NCI-H524 (cell line): ENCODE measurements at places on chromosomes 7 and 10.

DNA sequence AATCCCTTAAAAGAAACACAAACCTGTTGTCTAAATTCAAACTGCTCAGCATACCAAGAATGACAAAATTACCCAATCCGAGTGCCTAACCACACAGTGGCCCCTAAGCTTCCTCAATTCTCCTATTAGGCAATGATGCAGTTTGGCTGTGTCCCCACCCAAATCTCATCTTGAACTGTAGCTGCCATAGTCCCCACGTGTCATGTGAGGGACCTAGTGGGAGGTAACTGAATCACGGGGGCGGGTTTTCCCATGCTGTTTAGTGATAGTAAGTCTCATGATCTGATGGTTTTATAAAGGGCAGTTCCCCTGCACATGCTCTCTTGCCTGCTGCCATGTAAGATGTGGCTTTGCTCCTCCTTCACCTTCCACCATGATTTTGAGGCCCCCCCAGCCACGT, 21.9 kb downstream of the PSAP start:
- DNase-seq = no peak

GRCh38 chr7:55521512-55521911, 50.8 kb downstream of the VOPP1 start:
- DNase-seq = no peak

- DNase-seq = no peak
Observed at GRCh38 chr10:132696204-132696603, 89.7 kb downstream of the NKX6-2 start.

DNA sequence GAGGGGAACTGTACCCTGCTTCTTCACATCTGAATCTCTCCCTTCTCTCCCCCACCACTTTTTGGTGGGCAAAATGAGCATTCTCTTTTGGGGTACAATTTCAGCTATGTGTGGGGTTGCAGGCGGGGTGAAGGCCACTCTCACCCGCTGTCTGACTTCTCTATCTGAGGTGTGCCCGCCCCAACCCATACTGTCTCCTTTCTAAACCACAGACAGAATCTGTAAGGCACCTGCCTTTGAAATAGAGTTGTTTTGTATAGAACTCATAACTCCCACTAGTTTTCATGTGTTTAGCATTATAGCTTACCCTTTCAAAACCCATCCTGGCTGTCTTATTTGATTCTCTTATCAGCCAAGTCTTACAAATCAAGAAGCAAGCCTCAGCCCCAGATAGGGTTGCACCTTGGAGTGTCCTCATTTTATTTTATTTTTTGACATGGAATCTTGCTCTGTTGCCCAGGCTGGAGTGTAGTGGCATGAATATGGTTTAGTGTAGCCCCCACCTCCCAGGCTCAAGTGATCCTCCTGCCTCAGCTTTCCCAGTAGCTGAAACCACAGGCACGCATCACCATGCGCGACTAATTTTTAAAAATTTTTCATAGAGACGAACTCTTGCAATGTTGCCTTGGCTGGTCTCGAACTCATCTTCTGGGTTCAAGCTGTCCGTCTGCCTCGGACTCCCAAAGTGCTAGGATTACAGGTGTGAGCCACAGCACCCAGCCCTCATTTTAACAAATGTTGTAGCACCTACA, 11.9 kb downstream of the TSPAN14 start:
- DNase-seq = no peak

DNA sequence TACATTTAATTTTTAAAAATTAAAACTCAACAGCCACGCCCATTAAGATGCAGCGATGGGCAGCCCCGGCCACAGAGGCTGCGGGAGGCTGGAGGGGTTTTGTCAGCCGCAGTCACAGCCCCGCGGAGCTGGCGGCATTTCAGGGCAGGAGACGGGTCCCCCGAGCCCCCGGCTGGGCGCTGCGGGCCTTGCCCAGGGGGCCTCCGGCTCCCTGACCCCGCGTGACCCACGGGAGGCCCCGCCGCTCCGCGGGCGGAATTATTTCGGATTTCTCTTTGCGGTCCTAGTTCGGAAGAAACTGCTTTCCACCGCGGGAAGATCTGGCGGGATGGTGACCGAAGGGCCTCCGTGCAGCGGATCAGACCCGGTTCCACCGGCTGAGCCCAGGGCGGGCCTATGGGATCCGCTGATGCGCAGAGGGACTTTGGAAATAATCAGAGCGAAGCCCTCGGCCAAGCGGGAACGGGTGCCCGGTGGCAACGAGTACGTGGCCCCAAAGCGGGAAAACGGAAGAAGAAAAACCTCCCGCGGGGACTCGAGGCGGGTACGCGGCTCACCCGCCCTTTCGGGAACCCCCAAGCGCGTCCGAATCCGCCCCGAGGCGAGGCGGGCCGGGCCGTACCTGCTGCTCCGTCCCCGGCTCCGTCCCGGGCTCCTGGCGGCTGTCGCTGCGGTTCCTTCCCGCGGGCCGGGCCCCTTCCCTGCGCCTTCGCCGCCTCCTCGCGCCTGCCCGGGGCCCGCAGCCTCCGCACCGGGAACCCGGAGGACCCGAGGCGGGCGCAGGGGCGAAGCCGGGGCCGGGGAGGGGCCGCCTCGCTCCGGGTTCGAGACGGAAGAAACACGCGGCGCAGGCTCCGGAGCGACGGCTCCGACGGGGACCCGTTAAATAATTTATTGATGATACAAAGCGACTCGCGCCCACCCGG, 1.7 kb downstream of the NKX6-2 start:
- DNase-seq = no peak

- DNase-seq = no peak
Observed at GRCh38 chr10:91022924-91023699, 102.2 kb upstream of the ANKRD1 start.

GRCh38 chr10:6201516-6201975, 1.2 kb upstream of the PFKFB3 start:
- DNase-seq = peak; percentile 50

DNA sequence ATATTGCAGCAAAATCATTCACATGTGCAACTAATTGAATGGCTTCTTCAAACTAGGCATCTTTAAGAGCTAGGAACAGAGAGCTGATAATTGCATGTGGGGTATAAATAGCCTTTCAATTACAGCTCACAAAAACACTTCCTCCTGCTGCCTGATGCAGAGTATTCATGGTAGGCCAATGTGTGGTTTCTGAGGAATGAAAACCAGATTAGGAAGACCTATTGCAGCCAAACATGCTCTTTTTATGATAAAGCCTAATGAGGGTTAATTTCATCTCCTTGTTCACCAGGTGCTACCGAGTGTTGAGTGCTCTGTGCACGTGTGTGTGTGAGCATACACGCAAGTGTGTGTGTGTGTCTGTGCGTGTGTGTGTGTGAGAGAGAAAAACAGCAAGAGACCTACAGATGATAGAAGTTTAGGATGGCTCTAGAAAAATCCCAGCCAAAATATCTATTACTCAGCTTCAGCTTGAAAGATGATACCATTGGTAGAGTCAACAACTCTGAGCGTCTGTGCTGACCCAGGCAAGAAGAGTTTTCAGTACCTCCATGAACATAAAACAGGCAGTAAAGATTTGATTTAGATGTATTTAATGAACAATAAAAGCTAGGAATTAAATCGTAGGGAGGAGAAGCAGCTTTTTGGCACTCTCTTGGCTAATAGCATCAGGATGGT, 448.5 kb upstream of the ANKRD30A start:
- DNase-seq = no peak

DNA sequence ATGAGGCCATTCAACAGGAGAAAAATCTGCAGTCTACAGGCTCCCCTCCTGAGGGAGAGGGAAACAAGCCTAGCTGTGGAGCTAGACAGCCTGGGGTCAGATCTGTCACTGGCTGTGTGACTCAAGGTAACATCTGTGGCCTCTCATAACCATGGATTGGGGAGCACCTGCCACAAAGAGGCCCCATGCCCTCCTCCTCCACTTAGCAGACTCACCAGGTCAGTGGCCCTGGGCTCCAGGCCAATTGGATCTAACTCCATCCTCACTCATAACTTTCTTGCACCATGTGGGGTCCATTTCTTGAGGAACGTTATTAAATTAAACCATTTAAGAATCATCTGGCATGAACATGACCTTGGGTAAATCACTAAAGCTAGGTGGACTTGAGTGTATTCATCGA, 1.8 kb downstream of the GDF10 start:
- no peak for DNase-seq

DNA sequence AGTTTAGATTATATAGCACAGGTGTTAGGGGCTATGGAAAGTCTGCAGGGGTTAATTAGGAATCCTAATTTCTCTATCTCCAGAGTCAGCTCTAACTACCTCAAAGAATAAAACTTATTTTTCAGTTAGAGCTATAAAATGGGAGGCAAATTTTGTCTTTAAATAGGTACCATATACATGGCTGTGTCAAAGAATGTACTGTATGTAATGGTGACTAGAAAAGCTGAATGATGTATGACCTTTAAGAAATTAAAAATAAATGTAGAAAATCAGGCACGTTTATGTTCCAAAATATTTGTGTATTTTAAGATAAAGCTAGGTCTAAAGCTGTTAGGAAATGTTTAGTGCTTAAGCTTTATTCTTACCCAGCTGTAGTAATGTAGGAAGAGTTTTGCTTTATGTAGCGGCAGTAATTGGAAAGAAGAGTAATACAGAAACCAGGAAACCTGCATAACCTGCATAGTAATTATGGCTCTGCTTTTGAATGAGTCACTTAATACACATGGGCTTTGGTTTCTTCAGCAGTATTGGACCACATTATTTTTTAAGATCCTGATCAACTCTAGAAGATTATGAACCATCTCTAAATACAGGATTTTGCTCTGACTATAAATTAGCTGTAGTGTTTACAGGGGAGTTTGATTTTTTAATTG, 85.0 kb downstream of the KMT2E start:
- DNase-seq = no peak

GRCh38 chr7:19690736-19691135, 18.1 kb downstream of the POLR1F start:
- DNase-seq = no peak

DNA sequence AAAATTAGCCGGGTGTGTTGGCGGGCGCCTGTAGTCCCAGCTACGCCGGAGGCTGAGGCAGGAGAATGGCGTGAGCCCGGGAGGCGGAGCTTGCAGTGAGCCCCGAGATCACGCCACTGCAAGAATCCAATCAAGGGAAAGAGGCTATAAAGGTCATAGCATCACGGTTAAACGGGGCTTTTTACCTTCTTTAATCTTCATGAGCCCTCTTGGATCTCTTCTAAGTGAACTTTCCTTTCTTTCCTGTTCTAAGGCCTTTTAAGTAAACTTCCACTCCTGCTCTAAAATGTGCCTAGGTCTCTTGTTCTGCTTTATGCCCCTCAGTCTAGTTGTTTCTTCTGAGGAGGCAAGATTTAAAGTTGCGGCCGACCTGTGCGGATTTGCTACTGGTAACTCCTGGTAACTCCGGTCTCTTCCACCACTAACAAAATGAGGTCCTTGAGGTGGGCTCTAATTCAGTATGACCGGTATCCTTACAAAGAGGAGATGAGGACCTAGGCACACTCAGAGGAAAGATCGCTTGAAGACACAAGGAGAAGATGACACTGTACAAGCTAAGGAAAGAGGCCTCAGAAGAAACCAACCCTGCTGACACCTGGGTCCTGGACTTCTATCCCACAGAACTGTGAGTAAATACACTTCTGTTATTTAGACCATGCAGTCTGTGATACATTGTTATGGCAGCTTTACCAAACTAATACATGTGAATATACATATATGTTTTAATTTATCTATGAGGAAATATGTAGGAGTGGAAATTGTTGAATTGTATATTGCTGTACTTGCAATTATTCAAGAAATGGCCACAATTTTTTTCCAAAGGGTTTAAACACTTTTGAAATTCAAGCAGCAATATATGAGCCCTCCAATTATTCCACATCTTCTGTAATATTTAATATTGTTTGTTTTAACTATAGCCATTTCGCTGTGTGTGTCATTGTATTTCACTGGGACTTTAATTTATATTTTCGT, 331.5 kb upstream of the CNTNAP2 start:
- DNase-seq = no peak

DNA sequence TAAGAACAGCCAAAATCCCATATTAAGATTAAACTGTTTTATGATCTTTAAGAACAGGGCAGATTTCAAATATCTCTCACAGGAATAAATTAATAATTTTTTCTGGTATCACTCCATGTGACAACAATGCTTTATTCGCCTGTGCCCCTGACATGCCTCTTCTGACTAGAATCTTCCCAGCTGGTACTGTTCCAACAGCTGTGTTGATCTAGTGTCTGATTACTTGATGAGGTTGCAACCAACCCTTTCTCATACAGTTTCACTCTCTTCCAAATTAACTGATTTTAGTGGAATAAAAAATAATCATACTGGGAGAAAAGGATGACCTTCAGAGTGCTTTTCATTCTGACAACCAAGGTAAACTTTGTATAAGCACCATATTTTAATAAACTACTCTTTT, 151.9 kb downstream of the CHRM2 start:
- no peak for DNase-seq

GRCh38 chr10:119784340-119785067, 58.7 kb downstream of the INPP5F start:
- DNase-seq = no peak

GRCh38 chr10:132390921-132391675, 5.9 kb upstream of the PWWP2B start:
- no peak for DNase-seq

DNA sequence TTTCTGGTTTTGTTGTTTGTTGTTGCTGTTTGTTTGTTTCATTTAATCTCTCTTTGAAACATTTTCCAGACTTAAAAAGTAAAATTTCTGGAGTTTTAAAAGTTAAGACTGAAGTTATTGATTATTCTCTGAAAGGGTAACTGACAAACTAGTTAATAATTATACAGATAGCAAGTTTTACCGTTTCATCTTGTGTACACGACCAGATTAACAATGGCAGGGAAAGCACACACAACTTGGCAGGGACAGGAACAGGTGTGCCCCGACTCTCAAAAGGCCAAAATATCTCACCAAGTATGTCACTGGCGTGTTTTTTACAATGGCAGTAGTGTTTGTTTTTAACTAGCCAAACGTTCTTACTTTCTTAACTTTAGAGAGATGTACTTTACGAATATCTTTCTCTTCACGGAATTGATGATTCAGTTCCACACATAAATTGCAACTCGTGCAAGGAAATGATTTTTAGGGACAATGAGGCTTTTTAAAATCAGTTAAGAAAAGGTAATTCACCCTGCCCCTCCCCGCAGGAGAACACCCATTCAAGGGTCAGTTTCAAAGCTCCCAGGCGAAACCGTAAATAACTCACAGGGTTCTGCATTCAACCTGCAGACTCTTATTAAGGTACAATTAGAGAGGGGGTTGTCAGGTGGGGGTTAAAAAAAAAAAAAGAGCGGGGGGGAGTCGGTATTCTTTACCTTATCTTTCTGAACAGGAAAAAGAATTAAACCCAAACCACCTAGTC, 3.5 kb downstream of the CTBP2 start:
- DNase-seq = no peak
